ENCODE measurements at places on chromosomes 3 and 15. TPM values are rescaled to one million over a fixed set of nuclear protein-coding genes. Genes with fewer than 3 reads are reported as not detected.

DNA sequence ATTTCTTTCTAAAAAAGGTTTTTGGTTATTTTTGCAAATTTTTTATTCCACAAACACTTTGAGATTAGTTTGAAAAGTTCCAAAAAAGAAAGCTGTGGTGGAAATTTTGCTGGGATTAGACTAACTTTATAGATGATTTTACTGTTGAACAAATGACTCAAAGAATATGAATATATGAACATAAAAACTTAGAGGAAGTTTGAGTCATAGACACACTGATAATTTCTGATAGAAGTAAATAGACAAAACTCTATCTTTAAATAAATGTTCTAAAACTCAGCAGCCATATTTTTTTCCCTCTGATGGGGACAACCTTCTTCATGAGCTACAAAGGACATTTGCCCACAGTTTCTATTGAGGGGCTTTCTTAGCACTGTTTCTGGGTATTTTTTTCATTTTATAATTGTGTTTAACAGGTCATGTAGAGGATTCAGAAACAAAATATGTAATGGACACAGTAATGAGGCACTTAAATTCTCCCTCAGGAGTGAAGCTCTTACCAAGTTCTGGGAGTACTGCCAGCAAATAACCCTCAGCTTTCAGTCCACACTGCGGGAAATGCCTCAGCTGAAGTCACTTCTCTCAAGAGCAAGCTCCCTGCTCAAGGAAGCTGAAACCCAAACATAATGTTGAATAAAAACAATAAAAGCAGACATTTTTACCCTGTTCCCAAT is 157.6 kb downstream of the NFKBIZ start:
- ATAC-seq: peak; percentile 43

GRCh38 chr3:139975594-139976365 is 40.8 kb downstream of the CLSTN2 start:
- no peak for ATAC-seq

Gene ESYT3
- total RNA-seq: 1.7 TPM

Gene LMOD3
- 1.6 TPM for total RNA-seq

Gene RBP2
- total RNA-seq: not detected

DNA sequence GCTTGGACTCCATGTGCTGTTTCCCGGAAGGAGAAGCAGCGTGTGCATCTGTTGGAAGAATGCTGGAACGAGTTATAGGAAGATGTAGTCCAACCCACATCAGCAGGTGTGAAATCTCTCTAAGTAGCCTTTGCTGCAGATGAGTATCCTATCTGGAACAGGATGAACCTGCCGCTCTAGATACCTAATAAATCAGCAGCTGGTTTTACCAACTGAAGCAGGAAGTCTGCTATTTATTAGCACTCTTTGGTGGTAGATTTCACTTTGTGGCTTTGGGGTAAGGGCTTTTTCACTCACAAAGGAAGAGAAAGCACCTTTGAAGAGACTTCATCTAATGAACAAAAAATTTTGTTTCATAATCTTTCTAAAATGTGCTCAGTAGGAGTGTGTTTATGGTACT is 66.4 kb downstream of the DCUN1D1 start:
- ATAC-seq: no peak

GRCh38 chr15:88426304-88426703 is 40.9 kb downstream of the MRPL46 start:
- ATAC-seq: no peak

- ATAC-seq: peak; percentile 25
Observed at GRCh38 chr3:126208606-126209256, 28.3 kb upstream of the ALDH1L1 start.

GRCh38 chr3:165859061-165859460 is 21.8 kb upstream of the BCHE start:
- no peak for ATAC-seq

Gene RARRES1
- total RNA-seq: 110 TPM

- no peak for ATAC-seq
Observed at GRCh38 chr3:149610351-149611105, 47.3 kb downstream of the WWTR1 start.

Gene TRIM42
- total RNA-seq: not detected

Data from gastroesophageal sphincter (tissue), 4 donors.